ENCODE measurements at places on chromosomes 5 and 9.
A peak's percentile ranks its signal among the peaks of the same experiment; 100 is the strongest.

- DNase-seq, result no peak
Measured at GRCh38 chr5:37316027-37316426, 54.9 kb downstream of the NUP155 start.

DNA sequence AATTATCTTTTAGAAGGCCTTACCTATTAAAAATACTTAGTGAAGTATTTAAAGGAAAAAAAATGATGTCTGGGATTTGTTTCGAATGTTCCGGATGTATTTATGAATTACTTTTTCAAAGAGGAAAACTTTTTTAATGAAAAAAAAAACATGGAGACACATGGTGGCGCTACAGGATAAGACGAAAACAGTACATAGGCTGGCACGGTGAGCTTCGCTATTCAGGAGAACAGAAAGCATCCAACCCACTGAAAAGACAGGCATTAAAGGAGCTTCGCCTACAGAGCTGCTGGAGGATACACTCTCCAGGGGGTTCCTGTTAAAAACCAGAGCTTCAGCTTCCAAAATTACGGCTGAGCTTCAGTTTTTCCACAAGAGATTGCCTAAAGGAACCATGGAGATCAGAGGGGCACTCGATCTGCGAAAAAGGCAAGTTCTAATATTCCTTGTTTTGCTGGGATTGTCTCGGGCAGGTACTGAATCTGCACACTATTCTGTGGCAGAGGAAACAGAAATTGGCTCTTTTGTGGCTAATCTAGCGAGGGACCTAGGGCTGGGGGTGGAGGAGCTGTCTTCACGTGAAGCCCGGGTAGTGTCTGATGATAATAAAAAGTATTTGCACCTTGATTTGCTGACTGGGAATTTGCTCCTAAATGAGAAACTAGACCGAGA, at the start of gene PCDHB14:
Gene PCDHB14 (plus strand): TSS at position 232 of the 672 bp plus-strand sequence. CDS start 163 bp downstream, at position 395.
- peak; percentile 58 for DNase-seq

DNA sequence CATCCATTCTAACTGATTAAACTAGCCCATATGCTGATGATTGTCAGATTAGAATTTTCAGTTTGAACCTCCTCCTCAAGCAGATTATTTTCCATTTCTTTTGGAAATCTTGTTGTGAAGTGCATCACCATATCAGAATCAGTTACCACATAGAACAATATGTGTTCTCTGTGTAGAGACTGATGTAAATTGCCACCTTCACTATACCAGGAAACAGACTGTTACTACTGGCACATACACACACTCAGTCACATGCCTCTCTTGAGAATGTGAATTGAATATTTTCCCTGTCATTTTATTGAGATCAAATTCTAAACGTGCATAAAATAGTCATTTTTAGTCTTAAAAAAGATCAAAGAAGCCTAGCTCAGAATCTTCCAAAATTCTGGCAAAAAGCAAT, 161.4 kb downstream of the ALDH1A1 start:
- no peak for DNase-seq

DNA sequence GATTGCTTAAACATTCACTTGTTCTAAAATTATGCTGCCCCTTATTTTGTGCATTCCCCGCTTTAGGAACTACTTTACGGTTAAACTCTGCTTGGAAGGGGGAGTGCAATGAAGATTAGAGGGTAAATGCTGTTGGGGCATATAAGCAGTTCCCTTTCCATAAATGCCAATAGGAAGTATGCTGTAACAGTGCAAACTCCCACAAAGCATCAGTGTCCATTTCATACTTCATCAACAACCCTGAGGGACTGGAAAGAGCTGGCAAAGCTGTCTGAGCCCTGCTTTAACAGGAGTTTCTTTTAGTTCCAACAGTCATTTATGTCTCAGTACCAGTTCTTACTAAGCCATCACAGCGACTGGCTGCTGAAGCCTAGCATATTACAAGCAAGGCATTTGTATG, 1.8 kb downstream of the ACTL7A start:
- no peak for DNase-seq

DNA sequence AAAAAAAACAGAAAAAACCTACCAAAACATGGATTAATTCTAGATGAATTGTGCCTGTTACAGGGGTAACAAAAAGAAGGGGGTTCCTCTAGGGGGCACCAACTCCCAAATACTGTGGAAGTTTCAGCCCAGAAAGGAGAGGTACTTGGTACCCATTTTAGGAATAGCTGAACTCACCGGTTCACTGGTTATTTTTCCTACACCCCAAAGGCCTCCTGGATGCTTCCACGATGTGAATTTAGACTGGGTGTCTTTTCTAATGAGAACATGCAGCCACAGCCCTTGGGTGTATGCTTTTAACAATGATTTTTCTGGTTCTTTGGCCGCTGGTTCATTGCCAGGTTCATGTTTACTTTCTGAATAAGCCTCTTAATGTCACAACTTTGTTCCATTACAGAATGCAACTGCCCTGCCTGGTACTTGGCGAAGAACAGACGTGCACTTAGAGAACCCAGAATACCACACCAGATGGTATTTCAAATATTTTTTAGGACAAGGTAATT, 46.7 kb downstream of the GARNL3 start:
- peak; percentile 22 for DNase-seq

DNA sequence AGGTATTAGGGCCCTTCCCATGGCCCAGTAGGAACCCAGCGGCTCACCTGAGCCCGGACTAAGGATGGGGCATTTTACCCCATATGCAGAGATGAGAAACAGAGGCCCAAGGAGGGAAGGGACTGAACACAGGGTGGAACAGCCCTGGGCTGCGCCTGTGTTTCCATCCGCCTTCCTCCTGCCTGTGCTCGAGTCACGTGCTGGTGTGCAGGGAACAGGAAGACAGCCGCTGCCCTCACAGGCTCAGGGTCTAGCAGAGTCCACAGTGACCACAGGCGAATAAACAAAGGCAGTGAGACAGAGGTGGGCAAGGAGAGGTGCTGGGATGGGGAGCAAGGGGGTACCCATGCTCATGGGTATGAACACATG, 129.4 kb downstream of the C9orf50 start:
- no peak for DNase-seq

DNA sequence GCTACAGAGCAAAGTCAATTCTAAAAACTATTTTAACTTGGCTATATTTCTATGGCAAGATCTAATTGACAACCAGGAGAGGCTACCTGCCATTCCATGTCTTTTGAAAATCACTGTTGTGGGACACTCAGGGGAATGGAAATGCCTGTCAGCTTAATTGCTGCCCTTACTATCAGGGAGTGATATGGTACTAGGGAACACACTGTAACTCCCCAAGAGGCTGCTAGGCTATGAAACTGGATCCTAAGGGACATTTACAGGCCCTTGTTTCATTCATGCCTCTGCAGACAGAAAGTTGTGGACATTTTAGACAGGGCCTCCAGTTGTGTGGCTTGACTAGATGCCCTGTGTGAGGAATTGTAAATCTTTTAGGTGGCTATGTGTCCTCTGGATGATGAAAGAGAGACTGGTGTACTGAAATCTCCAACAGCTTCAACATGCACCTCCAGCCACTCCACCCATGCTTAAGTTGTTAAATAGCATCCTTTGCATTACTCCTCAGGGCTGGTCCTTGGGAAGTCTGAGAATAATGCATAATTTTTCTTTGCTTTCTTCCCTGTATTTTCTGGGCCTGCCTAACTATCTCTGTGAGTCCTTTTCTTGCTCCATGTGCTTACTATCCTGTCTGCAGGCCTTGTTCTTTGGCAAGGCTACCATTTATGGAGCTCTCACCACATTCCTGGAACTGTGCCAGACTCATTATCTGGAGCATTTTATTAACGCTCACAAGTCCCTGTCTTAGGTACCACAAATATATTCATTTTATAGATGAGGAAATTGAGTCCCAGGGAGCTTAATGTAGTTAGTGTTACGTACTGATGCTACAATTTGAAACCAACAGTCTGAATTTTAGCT, 3.2 kb downstream of the MROH2B start:
- peak; percentile 57 for DNase-seq

- no peak for DNase-seq
Measured at GRCh38 chr5:154479160-154479943, 1.3 kb upstream of the HAND1 start.
